ENCODE measurements at places on chromosomes 4 and X.

GRCh38 chr4:85940151-85940550 is 419.7 kb downstream of the MAPK10 start:
- DNase-seq: no peak

GRCh38 chr4:16006771-16007446 is 43.9 kb upstream of the FGFBP2 start:
- DNase-seq: no peak

GRCh38 chrX:3346501-3347259 is at the start of gene MXRA5:
Gene MXRA5, minus strand, starts transcription at chrX:3346652. Its CDS starts 2,819 bp downstream, at chrX:3343833.
- DNase-seq: no peak

DNA sequence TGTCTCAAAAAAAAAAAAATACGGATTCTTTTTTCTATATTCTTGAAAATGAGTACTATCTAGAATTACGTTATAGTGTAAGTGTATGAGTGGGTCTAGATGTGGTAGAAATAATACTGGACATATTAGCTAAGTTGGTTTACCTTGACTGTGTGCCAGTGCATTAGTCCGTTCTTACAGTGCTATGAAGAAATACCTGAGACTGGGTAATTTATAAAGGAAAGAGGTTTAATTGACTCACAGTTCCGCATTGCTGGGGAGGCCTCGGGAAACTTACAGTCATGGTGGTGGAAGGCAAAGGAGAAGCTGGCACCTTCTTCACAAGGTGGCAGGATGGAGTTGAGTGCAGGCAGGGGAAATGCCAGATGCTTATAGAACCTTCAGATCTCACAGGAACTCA is 92.4 kb downstream of the ARHGAP10 start:
- no peak for DNase-seq

DNA sequence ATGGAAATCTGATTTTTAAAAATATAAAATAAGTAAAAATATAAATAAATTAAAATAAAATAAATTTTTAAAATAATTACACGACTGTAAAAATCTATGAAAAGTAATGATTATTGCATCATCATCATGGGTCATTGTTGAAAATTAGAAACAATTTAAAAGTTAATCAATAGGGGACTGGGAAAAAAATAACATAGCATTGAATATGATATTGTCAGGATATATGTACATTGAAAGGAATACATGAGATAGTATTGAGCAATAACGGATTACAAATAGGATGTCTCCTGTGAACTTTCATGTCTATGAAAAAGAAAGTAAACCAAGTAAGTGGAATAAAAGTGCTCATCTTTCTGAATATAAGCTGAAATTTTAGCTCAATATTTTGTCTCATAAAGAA is 566.8 kb upstream of the HTR2C start:
- no peak for DNase-seq

All from activated CD4-positive, alpha-beta T cell treated with anti-CD3 and anti-CD28 coated beads, Interleukin-2, amount 50 U/mL, for 24 hours (primary cell).